ENCODE measurements at places on chromosomes 7 and 10.
A peak's percentile ranks its signal among the peaks of the same experiment; 100 is the strongest.

GRCh38 chr7:94127026-94127425 lies 122.9 kb upstream of the BET1 start:
- DNase-seq, result no peak

GRCh38 chr7:43792471-43793150 lies 34.1 kb downstream of the BLVRA start:
- no peak for DNase-seq

DNA sequence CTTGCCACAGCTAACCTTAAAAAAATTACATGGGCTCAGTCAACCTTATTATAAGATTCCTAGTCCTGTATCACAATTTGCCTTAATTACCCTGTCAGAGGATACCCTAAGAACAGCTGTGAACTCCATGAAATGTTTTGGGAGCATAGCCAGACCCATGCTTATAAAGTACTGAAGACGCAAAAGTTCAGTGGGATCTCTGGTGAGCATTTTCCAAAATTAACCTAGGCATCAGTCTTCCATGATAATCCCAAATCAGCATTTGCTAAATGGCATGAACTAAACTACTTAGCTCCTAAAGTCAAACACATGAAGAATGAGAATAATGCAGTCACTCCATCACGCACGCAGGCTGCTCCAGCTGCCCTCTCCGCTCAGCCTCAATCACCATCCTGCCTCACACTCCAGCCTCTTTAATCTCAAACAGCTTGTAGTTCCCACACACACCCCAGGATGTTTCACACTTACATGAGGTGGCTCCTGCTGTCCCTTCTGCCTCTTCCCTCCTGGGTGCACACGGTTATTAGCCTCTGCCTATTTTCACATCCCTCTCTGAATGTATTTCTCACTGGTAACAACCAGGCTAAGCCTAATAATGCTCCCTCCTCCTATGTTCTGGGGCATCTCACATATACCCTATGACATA lies 15.3 kb downstream of the IGF2BP3 start:
- no peak for DNase-seq

GRCh38 chr7:9488555-9488954 lies 1055.1 kb downstream of the NXPH1 start:
- no peak for DNase-seq

DNA sequence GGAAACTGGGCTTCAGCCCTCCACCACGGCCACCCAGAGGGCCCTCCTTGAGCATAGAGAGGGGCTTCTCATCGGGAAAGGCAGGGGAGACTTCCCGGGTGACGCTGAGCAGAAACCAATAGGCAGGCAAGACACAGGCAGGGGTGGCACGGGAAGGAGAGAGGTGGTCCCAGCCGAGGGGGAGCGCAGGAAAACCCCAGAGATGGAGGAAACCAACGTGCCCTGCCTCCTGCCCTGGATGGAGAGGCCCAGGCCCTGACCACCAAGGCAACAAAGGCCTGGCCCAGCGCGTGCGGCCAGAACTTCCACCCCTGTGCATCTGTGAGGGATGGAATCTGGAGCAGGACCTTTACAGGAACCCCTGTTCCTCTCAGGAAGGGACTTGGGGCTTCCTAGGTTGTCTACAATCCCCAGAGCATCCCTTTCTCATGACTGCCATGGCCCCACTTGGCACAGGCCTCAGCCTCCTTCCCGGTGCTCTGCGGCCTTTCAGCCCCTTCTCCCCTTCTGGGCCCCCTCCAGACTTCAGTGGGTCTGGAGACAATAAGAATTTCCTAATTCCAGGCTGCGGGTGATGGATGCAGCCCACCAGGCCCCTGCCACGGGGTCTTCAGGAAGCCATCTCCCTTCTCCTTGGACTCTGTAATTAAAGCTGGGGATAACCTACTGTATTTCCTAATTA lies 137.0 kb upstream of the RET start:
- DNase-seq, result no peak

DNA sequence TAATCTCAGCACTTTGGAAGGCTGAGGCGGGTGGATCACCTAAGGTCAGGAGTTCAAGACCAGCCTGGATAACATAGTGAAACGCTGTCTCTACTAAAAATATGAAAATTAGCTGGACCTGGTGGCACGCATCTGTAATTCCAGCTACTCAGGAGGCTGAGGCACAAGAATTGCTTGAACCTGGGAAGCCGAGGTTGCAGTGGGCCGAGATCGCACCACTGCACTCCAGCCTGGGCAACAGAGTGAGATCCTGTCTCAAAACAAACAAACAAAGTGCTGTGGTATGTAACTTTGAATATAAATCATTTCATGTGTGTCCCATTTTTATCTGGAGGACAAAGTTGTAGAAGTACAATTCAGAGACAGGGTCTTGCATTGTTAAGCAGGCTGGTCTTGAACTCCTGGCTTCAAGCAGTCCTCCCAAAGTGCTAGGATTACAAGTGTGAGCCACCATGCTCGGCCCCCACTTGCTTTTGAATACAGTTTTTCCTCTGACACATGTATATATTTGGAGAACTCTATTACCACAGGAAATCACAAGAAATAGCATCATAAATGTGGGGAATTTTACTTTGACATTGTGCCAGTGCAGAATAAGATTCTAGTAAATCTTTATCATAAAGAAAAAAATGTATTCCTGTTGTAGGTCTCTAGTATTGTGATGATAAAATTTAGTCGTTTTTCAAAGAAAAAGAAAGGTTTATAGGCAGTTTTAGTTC lies 32.6 kb downstream of the PTPN12 start:
- no peak for DNase-seq

DNA sequence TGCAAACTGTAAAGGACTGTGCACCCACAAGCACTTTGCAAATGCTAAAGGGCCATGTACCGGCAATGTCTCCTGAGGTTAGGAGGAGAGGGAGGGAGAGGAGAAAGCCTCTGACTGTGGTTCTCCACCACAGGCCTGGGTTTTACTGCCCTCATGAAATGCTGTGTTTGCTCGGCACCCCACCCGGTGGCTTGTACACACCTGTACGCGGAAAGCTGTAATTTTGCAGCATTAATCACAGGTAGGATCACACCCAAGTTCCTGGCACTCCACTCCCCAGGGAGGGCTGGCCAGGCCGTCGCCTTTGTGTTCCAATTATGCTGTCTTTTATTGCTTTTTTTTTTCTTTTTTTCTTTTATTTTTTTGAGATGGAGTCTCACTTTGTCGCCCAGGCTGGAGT lies 78.5 kb upstream of the MYL10 start:
- no peak for DNase-seq

- peak; percentile 42 for DNase-seq
Measured at GRCh38 chr10:99560277-99561126, 27.8 kb downstream of the NKX2-3 start.

DNA sequence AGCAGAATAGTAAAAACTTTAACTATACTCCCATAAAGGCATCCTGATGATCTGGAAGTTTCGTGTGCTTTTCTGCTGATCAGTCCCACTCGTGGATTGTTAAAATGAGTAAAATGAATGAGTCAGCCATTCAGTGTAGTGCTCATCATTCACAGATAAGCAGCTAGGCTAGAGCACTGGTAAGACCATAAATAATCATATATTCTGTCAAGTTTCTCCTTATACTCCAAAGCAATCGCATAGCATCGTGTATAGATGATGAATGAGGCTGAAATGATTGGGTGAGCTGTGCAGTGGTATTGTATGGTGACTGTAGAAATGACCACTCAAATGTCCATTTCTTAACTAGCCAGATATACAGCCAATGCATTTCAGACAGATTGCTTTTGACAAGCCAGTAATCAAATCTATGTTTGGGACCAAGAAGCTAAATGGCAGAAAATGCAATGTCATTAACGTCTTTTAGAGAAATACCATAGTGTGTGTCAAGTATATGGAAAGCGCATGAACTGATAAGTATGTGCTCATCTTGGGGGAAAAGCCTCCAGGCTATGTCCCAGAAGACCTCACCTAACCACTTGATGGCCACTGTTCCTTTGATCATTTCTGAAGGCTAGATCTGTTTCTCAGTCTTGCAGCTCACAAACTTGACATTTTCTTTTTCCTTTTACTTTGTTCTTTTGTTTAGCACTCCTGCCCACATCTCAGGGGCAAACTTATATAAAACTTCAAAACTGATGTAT lies 227.2 kb upstream of the FAM3C start:
- peak; percentile 17 for DNase-seq

DNA sequence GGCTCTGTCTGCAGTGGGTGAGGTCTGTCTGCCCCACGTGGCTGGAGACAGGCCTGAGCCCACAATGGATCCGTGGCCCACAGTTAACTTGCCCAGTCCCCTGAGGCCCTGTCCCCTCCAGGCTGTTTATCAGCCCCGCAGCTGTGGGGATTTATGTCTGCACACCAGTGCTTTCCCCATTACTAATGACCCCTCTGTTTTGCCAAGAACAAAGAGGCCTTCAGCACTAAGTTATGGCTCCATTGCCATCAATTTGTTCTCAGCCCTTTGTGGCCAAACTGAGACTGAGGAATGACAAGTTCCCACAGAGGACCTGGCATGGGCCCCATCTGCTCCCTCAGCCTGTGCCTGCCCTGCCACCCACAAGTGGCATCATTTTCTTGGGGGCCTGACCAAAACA lies 138.2 kb downstream of the C10orf105 start:
- DNase-seq, result no peak

DNA sequence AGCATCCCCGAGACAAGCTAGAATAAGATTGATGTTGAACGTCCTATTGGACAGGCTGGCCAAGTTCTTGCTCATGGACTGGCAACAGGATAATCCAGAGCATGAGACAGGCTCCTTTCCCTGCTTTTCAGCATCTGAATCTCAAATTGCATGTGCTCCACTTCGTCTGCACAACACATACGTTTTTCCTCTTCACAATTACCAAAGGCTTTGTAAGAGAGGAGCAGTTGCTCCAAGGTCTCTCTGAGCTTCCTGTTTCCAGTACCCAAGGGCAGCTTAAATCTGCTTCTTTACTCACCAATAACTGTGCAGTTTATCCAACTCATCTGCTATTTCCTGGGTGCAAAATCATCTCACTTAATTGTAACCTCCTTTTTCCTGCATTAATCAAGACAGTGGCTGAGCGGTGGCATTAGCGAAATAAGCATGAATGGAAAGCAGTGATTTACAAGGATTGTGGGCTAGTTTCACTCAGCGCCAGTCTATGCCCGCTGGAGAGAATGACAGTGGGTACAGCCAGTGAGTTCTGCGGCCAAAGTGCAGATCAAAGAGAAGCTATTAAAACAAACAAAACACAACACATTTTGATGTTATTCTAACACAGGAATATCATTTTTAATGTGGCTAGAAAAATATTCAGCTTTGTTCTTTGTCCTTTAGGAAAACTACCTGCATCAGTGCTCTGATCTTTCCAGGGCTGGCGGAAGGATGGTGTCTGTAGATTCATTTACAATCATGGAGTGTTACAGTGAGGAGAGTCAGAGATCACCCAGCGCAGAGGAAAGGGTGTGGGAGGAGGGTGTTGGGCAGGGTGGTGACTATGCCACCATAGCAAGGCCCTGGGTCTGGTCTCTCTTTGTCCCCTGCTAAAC lies 79.8 kb downstream of the CHN2 start:
- DNase-seq, result no peak

- DNase-seq, result no peak
Measured at GRCh38 chr10:14566498-14566897, 208.2 kb downstream of the FAM107B start.

DNA sequence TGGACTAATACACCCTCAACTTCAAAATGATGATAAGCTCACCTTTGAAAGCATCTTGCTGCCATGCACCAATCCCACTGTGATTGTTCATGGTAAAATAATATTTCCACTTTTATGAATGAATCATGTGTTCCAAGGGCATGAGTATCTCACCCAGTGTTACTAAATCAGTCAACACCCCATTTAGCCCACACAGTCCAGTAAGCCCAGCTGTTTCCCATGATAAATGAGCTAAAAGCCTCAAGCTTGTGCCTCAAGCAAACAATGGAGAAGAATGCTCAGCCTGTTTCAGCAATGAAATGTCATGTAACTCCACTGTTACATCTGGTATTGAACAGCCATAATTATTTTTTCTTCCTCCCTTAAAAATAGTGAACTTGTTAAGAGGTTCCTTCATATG lies 442.5 kb downstream of the XPNPEP1 start:
- no peak for DNase-seq

DNA sequence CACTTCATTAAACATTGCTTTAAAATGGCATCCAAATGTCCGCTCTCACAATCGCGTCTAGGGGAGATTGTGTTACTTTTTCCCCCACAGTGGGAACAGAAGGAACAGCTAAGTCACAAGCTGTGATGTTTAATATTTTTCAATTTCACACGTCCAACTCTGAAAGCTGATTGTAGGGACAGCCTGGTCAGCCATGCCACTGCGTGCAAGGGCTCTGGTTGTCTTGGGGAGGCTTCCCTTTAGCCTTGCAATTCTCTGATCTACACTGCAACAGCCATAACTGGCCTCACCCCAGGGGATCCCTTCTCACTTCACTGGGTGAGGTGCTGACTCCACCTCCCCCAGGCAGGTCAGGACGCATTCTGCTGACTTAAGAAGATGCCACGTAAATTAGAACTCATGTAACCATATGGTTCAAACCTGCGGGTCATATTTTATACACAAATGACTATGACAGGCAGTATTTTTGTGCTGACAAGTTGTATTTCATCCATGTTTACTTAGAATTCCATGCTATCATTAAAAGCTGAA lies 425.2 kb upstream of the NFE2L3 start:
- peak; percentile 31 for DNase-seq

- no peak for DNase-seq
Measured at GRCh38 chr10:69553328-69553727, 19.9 kb downstream of the NEUROG3 start.

GRCh38 chr10:76350583-76350982 lies 919.2 kb downstream of the LRMDA start:
- DNase-seq, result no peak

GRCh38 chr7:2969398-2970306 lies 74.0 kb downstream of the CARD11 start:
- DNase-seq, result no peak
